ENCODE measurements at places on chromosomes 3 and 15. TPM values are rescaled to one million over a fixed set of nuclear protein-coding genes. Genes with fewer than 3 reads are reported as not detected.

GRCh38 chr15:85116066-85116465 lies 134.4 kb downstream of the PDE8A start:
- DNase-seq, result no peak

- no peak for DNase-seq
Observed at GRCh38 chr3:102741105-102741504, 306.3 kb downstream of the ZPLD1 start.

- DNase-seq, result no peak
Observed at GRCh38 chr15:88657326-88658069, 18.7 kb downstream of the ISG20 start.

The GALNT15 gene
- not detected for total RNA-seq

DNA sequence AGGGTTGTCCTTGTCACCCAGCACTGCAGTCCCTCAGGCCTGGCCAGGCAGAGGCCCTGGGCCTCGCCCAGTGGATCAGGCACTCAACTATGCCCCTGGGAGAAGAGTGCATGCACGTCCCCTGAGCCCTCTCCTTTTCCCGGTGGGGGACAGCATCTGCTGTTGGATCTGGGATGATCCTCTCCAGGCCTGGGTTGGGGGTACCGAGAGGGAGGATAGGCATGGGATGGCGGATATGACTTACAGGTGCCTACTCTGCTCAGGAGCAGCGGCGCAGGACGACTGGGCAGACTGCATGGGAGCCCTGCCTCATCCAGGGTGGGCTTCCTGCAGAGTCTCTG lies 9.0 kb upstream of the APBA2 start:
- DNase-seq, result no peak

The DNAH1 gene
- 21.8 TPM for total RNA-seq

Data from activated CD4-positive, alpha-beta memory T cell treated with anti-CD3 and anti-CD28 coated beads, Interleukin-2, amount 10 ng/mL, durations not matched to agents 7 days and 5 days (primary cell).